ENCODE measurements at places on chromosomes 12 and 14. TPM values are rescaled to one million over a fixed set of nuclear protein-coding genes. Genes with fewer than 3 reads are reported as not detected.

DNA sequence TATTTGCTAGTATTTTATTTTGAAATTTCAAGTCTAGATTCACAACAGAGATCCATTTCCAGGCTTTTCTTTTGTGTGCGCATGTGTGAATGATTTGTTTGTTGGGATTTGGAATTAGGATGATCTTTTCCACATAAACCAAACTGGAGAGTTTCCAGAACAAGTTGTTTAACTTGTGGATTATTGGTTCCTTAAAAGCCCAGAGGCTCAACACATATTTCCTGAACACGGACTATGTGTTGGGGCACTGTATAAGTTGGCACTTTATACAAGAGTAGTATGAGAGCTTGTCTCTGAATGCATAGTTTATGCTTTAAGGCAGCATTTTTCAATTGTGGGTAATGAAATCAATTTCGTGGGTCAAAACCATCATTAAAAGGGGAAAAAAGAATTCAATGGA, 67.3 kb upstream of the FUT8 start:
- DNase-seq: no peak

GRCh38 chr12:95674163-95674562, 116.4 kb downstream of the NTN4 start:
- no peak for DNase-seq

Gene KCNK13
- total RNA-seq: not detected

Gene GYS2
- total RNA-seq: not detected

- no peak for DNase-seq
Observed at GRCh38 chr14:103480595-103480994, 42.0 kb downstream of the CKB start.

DNA sequence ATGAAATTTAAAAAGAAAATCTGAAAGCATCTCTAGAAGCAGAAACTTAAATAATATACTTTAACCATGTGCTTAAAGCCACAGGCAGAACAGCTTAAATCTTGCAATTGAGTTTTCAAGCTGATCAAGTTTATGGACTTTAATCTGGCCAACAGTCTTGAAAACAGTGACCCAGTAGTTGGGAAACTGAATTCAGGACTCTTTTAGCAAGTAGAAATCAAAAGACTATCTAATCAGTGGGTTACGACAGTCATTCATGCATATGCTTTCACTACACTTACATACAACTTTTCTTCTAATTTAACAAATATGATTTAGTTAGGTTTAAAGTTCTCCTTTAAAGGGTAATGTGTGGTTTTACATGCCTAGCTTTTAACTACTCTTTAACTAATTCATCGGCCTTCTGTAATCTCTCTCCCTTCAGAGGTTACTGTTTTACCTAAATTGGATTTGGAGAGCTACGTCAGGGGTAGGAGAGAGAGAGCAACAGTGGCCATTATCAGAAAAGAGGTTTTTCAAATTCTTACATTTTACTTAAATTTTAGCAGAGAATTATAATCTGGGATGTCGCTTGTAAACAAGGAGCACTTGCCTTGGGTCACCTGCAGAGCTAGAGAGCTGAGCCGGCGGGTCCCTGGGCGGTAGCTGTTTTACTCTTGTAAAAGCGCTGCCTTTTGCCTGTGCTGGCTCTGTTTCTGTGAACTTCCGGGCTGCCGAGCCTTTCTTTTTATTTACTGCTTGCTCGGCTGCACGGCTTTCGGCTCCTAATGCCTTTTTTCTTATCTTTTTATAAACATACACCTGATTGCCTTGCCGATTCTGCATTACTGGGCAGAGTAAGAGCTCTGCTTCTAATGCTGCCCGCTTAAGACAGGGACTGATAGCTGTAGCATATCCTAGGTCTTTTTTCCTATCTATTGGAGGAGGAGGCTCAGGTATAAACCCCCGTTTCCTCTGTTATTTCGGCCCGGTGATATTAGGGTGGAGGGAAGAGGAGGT, 17.4 kb upstream of the LYZ start:
- peak; percentile 35 for DNase-seq

DNA sequence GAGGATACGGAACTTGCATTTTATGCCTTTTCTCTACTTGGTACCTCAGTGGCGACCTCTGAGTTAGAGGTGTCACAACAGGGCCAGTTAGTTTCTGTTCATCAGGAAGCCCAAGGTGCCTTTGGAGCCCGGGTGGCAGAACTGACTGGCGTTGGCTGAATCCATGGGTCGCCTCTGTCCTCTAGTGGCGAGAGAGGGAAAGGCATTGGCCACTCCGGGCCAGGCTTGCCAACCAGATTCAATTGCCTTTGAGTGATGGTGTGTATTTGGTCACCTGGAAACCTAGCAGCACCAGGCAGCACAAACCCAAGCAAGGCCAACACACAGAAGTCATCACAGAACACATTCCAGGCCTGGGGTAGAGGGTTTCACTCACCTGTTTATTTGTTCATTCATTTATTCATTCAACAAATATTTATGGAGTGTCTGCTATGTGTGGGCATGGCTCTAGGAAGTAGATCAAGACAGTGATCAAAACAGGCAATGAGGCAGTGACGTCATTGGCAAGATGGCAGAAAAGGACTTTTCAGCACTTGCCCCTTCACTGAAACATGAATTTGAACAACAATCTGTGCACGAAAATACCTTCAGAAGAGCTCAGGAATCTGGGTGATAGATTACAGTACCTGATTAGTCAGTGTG, 40.5 kb upstream of the KCNA5 start:
- peak; percentile 42 for DNase-seq

DNA sequence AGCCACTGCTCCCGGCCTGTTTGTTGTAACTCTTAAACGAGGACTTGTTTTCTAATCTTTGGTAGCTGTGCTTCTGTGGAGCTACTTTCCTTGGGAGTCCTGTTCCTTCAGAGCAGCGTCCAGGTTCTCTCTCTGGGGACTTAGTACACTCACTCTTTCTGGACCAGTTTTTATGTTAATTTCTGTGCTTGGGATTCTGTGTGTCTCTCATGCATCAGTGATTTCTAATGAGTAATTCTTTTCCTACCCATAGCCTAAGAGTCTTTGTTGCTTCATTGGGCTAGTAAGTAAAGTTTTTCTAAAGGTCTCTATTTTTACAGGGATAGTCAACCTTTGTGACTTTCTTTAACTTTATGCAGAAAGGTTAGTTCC, 289.3 kb downstream of the FBXL14 start:
- peak; percentile 78 for DNase-seq

- no peak for DNase-seq
Observed at GRCh38 chr14:101561897-101562490, 699 bp downstream of the DIO3 start.

DNA sequence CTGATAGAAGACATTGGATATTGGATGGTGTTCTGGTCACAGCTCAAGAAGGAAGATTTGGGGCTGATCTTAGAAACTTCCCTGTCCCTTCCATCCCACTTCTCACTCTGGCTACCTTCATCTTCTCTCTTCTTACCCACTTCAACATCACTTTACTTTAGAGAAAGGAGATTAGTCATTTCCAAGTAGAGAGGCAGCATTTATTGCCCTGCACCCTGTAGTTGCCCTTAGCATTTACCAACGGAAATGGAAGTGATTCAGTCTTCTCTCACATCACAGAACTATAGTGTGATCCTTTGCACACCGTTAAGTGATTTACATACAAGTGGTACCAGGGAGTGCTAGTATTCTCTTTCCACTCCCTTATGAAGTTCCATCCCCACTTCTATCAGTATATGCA, 52.4 kb downstream of the PHLDA1 start:
- DNase-seq: peak; percentile 88

GRCh38 chr12:65876898-65877721, 52.8 kb downstream of the HMGA2 start:
- peak; percentile 65 for DNase-seq

Gene HOXC6
- total RNA-seq: 6.0 TPM

GRCh38 chr14:70808416-70809224, 693 bp downstream of the MAP3K9 start:
- no peak for DNase-seq

Gene B4GALNT1
- 1.4 TPM for total RNA-seq

DNA sequence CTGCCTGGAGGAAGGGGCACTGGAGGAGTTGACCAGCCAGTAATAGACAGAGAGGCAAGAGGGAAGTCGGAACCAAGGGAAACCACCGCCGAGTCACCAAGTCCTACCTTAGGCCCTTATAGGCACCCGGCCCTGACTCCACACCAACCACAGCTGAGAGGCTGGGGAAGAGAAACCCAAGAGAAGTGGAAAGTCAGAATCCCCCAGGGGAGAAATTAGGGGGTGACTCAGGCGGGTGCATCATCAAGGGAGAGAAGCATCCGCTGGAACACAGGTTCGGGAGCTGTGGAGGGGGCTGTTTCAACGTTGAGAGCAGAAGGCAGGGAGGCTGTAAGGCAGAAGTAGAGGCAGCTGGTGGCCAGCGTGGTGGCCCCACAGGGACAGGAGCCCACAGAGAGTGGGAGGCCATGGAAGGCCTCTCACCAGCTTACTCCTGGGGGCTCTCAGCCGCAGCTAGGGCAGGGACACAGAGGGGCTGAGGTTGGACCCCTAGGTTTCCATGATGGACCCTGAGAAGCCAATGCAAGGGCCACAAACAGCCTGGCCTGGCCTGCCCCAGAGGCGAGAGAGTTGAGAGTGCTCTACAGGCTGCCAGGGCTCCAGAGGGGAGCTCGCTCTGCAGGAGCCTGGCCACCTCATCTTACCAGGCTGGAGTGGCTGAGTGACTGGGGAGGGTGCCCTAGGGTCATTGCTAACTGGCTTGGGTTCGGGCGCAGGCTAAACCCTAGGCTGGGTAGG, 1.4 kb upstream of the TRMT61A start:
- peak; percentile 43 for DNase-seq

GRCh38 chr12:116708826-116709756, 28.8 kb downstream of the SPRING1 start:
- peak; percentile 20 for DNase-seq

DNA sequence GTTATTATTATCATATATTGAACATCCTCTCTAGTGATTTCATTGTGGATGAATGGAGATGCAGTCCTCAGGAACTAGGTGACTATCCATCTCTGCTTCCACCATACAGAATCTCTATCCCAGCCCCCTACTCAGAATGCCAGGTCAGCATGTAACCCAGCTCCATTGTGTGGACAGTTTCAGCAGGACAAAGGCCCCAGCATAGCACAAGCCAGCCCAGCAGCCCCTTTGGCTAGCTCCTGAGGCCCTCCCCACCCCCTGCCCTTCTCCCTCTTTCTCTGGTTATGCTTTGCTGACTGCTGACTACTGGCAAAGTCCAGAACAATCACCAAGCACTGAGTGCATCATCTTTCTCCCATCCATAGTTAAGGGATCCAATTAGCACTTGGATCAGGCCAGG, 5.8 kb upstream of the SPRYD4 start:
- no peak for DNase-seq

Gene NYNRIN
- 2.4 TPM for total RNA-seq

DNA sequence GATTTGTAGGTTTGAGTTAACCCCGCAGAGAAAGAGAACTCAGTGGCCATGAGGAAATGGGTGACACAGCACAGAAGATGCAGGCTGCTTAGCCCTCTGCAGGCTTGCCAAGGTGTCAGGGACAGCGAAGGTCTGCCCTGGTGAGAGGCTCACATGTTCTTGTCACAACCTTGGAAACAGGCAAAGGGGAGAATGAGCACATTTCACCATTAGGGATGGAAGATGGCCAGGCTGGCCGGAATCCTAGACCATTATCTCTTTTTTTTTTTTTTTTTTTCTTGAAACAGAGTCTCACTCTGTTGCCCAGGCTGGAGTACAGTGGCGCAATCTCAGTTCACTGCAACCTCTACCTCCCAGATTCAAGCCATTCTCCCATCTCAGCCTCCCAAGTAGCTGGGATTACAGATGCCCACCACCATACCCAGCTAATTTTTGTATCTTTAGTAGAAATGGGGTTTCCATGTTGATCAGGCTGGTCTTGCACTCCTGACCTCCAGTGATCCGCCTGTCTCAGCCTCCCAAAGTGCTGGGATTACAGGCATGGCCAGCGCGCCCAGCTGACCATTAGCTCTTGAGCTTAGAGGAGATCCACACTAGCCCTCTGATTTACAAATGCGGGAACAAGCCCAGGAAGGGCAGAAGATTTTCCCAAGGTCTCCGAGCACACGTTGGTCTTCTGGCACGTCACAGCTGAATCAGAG, 34.6 kb downstream of the LTBP2 start:
- DNase-seq: no peak

Gene SLC8A3
- total RNA-seq: not detected

GRCh38 chr12:23375621-23376020, 573.8 kb downstream of the SOX5 start:
- DNase-seq: no peak

GRCh38 chr12:115763982-115764621, 513.4 kb downstream of the MED13L start:
- no peak for DNase-seq

- no peak for DNase-seq
Observed at GRCh38 chr12:3991798-3992580, 118.8 kb upstream of the PARP11 start.

DNA sequence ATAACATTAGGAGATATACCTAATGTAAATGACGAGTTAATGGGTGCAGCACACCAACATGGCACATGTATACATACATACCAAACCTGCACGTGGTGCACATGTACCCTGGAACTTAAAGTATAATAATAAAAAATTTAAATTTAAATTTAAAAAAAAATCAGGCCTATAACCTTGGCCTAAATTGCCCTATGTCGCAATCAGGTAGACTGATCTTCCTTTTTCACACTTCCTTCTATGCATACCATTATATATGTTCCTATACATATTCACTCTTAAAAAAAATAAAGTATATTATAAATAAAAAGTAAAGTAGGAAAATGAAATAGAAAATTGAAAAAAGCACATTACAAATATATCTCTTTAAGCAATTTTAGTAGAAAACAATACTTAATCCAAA, 117.7 kb upstream of the GARIN2 start:
- no peak for DNase-seq

DNA sequence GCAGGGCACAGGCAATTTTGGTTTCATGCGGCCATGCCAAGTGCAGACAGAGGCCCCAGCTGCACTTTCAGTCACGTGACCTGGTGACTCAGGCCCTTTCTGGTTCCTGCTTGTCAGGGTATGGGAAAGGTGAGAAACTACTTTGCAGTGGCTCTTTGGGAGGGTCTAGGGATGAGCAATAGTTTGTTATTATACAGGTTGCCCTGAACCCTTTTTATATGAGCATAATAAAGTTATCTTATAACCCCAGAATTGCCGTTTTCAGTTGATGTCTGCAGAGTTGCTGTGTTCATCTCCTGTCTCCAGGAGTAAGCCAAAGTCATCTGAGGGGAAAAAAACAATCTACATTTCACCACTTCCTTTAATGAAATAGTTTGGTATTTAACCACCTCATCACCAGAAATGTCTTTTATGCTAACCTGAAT, 30.9 kb upstream of the EMP1 start:
- DNase-seq: peak; percentile 95
